ENCODE measurements at places on chromosomes 2 and 18.

DNA sequence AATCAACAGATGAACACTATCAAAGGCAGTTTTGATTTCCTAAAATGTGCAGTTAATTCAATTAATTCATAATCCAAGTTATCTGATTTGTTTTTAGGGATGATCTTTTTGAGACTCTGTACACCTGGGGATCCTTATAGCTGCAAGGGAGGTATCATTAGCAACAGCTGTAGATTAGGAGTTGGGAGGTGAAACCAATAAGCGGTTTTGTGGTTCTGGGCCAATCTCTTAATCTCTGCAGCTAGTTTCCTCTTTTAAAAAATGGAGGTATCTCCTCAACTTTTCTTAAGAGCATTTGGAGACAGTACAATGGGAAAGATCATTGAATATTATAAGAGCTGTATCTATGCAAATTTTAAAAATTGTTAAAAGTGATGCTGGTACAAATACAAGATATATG lies 126.0 kb downstream of the MC4R start:
- DNase-seq = no peak

DNA sequence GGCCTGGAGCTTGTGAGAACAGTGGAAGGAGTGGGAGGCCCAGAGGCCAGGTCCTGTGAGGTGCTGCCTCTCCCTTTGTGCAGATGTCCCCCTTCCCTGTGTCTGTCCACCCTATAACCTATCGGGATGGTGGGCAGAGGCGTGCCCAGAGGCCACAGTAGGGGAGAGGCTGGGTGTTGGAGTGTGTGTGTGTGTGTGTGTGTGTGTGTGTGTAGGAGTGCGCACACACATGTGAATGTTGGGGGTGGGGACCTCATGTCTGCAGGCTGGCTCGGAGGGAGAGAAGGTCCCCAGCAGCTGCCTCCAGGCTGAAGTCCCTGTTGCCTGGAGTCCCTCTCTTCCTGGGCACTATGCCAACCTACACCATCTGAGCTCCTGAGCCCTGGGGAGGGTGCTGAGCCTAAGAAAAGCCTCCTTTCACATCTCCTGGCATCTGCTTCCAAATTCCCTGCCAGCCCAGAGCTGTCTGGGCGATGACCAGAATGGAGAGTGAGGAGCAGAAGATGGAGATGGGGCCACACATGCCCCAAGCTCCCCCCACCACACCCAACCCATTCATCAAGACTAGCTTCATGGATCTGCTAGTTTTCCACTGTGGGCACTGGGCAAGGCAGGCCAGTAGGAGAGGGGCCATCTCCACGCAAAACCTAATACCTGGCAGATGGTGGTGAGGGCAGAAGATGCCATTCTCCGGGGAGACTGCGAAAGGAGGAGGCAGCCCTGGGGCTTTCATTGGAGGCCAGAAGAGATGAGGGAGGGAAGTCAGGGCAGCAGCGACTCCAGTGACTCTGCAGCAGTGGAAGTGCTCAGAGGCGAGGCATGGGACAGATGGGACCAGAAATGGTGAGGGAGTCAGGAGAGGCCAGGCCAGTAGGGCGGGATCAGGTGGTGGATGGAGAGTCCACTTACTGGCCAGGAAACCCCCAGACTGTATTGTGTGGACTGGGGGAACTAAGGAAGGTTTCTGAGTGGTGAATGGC lies 20.3 kb downstream of the KCNK3 start:
- no peak for DNase-seq

GRCh38 chr2:181822097-181822496 lies 69.4 kb upstream of the ITPRID2 start:
- no peak for DNase-seq

DNA sequence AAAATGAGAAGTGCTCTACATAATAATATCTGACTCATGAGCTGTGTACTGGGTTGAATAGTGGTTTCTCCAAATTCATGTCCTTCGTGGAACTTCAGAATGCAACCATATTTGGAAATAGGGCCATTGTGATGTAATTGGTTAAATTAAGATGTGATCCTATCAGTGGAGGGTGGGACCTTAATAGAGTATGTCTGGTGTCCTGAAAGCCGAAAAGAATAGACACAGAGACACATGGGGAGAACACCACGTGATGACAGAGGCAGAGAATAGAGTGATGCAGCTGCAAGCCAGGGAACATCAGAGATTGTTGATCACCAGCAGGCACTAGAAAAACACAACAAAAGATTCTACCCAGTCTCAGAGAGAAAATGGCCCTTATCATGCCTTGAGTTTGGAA lies 310.1 kb downstream of the EXOC6B start:
- DNase-seq = no peak

DNA sequence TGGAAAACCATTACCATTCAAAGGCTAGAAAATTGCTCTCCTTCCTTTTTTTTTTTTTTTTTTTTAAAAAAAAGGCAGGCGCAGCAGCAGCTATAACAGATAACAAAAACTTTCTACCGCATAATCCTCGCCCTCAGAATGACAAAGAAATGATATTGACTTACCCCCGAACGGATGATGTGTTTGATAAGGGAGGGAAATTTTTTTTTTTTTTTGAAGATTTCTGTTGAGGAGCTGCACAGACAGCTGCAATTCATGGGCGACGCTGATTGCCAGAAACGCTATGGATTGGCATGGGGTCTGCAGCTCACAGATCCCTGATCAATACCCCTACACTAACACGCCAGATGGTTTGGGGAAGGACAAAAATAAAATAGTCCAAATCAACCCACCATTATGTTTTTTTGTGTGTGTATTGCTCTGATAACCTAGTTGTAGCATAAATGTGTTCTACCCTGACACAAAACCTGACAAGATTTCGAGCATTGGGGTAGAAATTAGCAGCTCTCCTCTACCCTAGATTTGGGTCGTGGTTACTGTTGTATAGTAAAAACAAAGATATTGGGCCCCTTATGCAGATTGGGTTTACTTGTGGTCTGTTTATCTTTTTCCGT lies 3.6 kb upstream of the ONECUT2 start:
- DNase-seq = no peak

DNA sequence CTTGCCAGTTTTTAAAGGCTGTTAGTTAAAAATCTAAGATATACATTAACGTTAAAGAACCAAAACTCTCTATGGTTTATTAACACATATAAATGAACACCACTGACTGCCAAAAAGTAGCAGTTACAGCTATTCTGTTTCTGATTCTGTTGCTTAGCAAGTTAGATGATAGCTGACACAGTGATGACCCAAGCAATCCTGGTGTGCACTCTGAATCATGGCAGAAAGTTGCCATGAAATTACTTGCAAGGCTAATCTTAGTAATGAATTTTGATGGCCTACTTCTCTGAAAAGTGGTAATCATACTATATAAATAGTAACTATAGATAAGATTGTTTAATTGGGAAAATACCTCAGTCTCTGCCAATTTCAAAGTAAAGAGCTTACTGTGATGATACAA lies 57.7 kb downstream of the ROCK2 start:
- DNase-seq = no peak

GRCh38 chr2:129766374-129766993 lies 213.0 kb upstream of the RAB6C start:
- DNase-seq = no peak
